Stimulated activated CD8-positive, alpha-beta memory T cell treated with anti-CD3 and anti-CD28 coated beads, Interleukin-15, amount 100 ng/mL, for 4 hours (primary cell): ENCODE measurements at places on chromosomes 2 and 18.

DNA sequence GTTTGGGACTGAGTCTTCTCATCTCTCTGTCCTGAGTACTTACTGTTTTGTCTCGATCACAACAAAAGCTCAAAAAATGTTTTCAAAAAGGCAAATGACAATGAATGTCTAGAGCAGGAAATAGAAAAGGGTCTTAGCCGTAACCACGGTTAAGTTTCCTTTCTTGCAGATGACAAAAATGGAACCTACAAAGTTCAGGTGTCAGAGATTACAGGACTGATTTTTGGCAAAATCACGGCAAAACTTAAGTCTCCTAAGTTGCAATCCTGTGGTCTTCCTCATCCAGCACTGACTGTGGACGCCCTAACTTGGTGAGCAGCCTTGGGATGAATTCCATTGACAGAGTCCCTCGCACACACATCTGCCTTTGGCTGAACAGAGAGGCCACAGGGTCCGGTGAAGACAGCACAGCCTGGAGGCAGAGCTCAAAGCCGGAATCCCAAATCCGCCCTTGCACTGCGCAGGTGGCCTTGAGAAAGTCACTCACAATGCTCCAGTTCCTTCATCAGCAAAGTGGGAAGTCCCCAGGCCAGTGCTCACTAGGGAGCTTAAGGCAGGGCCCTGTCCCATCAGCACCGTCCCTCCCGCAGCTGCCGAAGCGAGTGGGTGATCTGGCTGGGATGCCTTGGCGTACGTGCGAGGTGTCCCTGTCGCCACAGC is 55.2 kb downstream of the EIPR1 start:
- no peak for DNase-seq

DNA sequence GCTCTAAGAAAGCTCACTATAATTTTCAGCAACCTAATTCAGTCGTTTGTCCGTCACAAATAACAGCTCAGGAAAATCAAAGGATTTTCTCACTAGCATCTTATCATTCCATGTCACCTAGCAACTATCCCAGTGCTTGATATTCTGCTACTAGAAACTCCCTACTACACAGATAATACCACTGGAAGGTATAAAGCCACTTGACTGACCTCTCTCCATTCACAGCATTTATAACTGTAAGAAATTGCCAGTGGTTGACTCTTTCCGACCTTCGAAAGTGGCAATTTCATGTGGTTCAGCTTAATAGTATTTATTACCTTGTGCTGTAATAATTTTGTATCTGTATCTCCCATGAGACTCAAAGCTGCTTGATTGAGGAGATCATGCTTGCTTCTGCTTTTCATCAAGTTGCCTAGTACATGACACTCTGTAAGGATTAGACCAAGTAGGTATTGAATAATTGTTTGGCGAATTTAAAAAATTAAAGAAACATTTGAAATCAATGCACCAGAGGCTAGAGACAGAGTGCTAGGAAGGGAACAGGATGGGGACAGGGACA is 79.6 kb upstream of the TACR1 start:
- DNase-seq: no peak

- DNase-seq: no peak
These were observed 3.1 kb downstream of the CXCR2 start for GRCh38 chr2:218128781-218129457.

- no peak for DNase-seq
These were observed 13.1 kb upstream of the MYL12A start for GRCh38 chr18:3234457-3234856.

GRCh38 chr2:30031184-30031583 is 109.8 kb upstream of the ALK start:
- no peak for DNase-seq

DNA sequence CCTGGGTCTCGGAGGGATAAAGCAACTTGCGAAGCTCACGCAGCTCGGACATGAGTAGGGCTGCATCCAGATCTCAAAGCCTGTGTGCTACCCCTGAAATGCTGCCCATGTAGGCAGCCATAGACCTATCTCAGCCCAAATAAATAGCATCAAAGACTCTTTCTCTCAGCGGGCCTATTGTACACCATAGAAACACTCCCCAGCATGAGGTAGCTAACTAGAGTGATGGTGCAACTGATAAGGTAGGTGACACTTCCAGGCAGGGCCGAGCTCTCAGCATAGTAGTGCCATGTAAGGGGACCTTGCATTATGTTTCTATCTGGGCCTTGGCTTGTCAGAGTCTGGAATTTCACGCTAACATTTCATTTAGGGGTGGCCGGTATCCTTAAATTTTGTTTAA is 52.4 kb downstream of the RABL2A start:
- no peak for DNase-seq

DNA sequence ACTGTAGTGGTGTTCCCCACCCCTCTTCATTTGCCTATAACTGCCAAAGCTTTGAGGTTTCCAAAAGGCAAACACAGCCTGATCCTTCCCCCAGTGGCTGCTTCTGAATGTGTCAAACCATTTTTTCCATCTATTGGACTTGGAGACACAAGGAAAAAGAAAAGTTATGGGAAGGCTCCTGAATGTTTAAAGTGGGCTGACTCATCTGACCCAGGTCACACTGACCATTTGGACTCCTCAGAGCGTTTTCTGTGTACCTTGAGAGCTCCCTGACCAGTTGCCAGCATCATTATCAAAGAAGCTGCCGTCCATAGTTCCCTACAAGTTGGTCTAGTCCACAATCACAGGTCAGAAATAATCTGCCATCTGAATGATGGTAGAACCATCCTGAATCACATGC is 123.4 kb upstream of the COL3A1 start:
- no peak for DNase-seq

DNA sequence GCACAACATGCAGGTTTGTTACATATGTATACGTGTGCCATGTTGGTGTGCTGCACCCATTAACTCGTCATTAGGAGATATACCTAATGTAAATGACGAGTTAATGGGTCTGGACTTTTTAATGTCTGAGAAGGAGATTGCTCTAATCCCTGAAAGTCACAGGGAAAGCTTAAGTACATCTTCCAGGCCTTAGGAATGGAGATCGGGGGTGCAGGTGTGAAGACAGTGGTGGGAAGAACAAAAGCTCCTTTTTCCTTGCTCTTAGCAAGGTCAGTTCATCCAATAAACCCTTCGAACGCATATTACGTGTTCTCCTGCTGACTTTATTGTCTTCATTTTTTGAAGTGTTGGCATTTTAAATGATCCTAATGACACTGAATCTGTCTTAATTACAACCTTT is 50.8 kb upstream of the LAMA1 start:
- no peak for DNase-seq

DNA sequence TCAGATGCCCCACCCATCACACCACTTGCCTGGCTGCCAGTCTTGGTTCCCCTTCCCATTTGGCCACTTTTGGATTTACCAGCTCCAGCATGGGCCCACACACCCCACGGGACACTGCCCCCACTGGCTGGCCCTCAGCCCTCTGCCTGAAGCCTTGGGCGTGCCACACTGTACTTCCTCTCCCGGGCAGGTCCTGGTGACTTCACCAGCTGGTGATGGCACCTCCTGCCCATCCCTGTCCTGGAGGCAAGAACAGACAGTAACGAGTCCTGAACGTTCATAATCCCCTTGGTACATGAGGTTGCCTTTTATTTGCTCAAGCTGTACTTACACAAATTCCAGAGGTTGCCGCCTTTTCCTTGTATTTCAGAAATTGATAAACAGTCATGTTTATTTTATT is 81.1 kb downstream of the TMEM17 start:
- no peak for DNase-seq

- no peak for DNase-seq
These were observed 96.6 kb downstream of the TXNL1 start for GRCh38 chr18:56541793-56542192.

DNA sequence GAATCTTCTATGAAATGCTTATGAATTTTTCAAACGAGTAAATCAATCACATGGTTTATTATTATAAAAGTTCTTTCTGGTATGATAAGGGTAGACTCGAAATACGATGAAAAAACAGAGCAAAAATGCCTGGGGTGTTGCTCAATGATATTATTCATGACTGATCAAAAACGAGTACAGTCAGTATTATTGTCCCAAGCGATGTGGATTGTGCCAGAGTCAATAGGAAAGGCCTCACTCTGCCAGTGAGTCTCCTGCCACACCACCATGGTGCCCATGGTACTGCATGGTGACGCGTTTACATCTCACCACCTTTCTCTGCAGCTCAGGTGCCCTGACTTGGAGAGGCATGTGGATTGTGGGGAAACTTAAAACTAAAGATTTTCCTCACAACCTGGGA is 58.5 kb downstream of the KCTD1 start:
- no peak for DNase-seq

DNA sequence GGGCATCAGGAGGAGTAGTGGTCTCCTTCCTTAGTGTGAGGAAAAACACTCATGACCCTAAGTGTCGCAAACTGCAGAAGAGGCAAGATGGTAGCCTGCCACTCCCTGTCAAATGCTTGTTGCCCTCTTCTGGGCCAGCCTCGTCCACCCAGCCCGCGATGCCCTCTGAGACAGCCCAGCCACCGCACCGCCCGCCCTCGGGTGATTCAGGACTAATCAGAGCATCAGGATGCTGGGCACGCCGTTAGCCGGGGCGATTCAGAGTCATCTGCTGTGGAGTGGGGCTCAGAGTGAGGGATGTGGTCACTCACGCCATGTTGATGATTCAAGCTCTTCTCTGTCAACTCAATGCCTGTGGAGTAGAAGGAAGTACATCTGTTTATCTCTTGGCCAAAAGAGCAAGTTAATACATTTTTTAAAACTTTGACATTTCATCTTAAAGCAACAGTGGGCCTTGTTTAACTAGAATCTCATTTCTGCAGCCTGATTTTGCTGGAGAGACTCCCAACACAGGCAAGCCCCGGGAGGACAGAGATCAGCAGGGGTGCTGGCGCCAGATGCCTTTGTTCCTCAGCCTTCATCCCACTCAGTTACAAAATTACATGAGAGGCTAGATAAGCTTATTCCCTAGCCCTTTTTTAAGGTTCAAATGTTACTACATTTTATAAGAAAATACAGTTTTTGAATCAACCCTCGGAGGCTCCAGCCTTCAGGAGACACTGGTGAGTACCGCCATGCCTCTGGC is 79.0 kb downstream of the TMEM18 start:
- no peak for DNase-seq

GRCh38 chr2:118882693-118883336 is 35.4 kb upstream of the EN1 start:
- DNase-seq: peak; percentile 34

GRCh38 chr2:192203876-192204275 is 9.1 kb upstream of the TMEFF2 start:
- DNase-seq: no peak

DNA sequence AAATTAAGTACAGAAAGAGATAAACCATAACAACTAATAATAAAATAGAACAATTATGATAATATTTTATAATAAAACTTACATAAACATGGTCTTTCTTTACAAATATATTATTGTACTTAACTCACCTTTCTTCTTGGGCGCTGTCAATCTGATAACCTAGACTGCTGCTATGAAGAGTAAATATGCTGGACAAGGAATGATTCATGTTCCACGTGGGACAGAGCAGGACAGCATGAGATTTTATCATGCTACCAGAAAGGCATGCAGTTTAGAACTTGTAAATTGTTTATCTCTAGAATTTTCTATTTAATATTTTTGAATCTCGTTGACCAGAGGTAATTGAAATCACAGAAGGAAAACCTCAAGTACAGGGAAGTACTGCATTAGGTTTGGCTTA is 210.7 kb downstream of the ANKRD30B start:
- no peak for DNase-seq

GRCh38 chr2:110983133-110983532 is 137.6 kb upstream of the BCL2L11 start:
- DNase-seq: no peak

GRCh38 chr2:79910643-79911042 is 393.9 kb downstream of the LRRTM1 start:
- DNase-seq: no peak

DNA sequence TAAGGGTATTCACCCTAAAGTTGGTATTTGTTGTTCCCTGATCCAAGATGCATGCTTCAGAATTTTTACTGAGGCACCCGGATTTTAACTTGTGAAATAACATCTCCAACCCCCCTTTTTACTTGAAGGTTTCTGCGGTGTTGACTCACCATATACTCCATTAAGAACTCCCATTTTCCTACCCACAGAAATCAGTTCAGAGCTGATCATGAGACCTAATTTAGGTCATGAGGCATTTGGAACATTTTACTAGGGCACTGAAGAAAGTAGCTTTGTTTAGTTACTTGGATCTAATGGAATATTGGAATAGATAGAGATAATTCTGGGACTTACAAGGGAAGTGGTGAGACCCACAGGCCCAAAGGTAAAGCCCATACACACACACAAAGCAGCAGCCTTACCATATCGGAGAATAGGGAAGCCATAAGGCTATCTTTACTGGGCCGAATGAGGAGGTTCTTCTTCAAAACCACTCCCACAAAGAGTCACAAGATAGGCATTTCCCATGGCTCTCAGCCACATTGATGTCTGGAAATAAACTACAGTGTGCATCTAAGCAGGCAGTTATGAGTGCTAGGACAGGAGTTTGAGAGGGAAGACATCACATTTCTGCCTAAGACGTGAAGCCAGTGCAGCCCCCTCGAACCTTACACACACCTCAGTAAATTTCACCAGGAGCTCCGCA is 681.0 kb upstream of the LRRTM4 start:
- no peak for DNase-seq

DNA sequence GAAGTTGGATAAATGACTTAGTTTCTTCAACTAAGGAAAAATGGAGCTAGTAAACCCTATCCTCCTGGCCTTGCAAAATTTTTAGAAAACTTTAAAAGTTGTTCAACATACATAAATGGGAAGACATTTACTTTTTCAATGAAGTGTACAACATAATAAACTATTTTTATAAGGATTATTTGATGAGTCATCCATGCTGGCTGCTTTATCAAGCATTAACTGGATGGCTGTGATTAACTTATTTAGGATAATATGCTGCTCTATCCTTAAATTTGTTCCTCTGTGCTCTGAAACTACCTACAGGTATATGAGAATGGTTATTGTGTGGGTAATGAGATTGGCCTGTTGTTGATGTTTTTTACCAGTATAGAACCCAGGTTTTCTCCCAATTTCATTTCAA is 21.3 kb downstream of the DYTN start:
- no peak for DNase-seq

DNA sequence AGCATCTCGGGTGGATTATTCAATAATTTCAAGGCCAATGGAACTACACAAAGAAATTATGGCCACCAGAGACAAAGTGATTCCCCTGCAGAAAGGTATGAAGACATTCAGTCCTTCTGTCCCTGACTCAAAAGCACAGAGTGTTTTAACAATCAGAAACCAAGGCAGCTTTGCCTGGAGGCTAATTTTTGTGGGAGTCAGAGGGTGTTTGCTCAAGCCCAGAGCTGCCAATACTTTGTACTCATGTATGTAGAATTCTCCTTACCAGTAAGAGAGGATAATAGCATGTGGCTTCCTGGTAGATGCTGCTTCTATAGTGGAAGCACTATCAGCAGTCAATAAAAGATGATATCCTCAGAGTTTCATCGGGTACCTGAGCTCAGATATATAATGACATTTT is 178.4 kb downstream of the KCNE4 start:
- no peak for DNase-seq
